Pons (tissue), 1 donor: ENCODE measurements at places on chromosomes 7 and 10.

DNA sequence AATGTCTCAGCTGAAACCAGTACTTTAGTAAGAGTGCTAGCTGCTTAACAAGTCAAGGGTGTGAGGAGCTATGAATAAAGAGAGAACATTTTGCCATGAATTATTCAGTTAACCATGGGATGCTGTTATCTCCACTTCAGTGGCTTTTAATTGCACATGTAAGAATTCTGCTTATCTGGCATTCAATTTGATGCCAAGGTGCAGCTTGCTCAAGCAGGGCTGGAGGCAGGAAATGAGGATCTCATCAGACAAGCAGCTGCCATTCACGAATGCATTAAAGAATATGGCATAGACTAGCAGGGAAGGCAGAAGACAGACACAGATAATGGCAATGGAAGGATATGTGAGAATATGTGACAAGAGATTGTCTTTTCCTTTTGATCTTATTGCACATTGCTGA lies 697.8 kb downstream of the NRG3 start:
- no peak for DNase-seq

DNA sequence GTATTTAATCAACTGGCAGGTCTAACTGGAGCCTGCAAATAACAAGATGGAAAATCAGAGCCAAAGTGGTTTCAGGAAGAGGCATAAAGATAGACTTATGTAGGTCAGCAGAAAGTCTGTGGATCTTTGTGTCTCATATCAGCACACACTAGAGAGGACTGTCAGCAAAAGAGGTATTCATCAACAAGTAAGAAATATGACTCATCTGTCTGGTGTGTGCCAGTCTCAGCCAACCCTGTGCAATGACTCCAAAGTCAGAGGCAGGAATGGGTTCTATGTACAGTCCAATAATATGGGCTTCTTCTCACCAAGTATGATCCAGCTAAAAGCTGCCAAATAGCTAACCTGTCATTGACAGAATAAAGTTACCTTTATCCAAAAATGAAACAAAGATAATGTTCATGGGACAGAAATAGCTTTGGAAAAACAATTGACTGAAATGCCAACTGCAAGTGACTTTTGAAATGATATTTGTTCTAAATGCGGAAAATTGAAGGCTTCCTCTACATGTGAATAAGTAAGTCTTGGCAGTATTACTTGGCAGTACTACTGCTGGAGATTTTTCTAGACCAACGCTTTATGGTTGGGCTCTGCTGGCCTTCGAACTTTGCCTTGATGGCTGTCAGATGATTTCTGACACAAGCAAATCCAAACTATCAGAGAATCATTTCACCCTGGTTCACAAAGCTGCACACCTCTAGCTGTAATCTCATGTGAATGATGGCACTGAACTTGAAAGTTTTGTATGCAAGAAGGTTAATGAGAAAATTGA lies 272.3 kb upstream of the SEMA3C start:
- no peak for DNase-seq

DNA sequence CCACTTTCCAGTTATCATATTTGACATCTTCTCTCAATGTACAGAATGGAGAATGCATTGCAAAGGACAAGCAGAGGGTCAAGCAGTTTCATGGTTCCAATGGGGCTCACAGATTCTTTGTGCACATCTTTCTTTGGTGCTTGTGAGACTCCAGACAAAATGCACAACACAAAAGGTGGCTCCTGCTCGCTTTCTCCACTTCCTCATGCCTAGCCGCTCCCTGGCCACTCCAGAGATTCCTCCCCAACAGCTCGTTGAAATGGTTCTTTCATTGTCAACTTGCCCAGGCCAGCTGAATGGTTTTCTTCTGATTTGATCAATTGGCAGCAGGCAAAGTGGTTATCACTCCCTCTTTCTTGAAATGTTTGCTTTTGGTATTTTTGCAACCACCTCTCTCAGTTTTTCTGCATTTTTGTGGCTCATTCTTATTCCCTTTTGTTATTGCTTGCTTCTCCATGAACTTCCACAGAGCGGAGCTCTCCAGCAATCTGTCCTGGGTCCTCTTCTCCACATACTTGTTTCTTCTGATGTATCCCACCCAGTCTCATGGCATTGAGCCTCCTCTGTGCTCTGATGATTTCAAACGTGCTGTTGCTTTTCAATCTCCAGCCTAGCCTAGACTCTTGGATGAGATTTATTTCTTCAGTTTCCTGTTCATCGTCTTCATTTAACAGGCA lies 507.8 kb upstream of the MKI67 start:
- no peak for DNase-seq

DNA sequence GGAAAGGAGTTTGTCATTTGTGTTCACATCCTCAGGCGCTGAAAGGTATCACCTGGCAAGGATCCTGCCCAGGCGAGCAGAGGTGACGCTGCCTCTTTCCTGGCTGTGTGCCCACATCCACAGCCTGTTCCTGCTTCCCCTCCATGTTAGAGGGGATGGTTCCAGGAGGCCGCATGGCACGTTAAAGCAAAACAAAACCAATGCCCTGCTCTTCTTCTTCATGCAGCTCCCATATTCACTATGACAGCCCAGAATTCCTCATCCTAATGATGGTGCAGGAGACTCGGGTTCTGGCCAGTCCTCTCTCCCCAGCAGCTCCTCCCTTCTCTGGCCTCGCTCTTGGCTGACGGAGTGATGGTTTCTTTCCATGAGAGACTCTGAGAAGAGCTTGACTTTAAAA lies 678.5 kb upstream of the ANKRD30A start:
- no peak for DNase-seq

DNA sequence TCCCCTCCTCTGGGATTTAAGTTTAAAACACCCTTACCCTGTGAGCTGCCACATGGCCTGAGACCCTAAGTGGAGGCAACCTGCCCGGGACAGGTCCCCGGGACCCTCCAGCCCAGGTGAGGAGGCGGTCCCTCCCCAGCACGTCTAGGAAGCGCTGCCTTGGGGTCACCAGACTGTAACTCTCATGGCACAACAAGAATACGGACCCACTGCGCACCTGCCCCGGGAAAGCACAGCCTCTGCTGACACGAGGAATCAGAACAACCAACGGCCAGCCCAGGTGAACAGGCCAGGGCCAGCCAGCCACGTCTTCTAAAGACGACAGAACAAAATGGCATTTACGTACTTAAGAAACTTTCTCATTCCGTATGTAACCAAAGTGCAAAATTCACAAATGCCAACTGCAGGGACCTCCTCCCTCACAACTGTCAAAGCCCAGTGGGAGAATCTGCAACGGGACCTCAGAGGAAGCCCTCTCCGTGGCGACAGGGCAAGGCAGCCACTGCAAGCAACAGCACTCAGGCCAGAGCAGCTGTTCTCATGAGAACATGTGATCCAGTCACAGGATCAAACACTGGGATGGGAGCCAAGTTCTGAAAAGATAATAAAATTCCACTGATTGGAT lies 208.4 kb downstream of the DIP2C start:
- DNase-seq, result peak; percentile 72

DNA sequence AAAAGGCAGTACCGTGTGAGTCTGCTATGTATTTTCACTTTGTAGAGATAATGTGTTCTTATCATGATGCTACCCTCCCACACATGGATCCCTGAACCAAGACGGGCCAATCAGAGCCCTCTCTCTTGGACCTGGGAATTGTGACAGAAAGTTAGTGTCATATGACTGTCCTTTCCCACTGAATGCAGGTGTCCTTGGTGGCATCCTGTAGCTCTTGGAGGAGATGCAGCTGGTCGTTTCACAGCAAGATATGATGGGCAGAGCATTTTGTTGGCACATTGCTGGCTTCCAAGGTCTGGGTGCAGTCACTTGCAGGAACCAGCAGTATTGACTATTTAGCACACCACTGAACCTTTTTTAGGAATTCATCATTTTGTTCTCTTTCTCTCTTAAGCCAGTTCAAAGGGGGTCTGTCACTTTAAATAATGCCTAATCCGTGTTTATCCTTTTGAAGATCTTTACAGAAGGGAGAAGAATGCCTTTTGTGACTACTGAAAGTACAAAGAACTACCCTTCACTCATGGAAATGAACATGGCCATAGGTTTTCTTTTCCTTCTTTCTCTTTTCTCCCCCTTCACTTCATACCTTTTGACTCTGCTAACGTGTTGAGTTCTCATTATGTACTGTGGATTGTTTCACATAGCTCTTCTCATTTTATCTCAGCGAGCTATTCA lies 125.1 kb downstream of the PLXDC2 start:
- no peak for DNase-seq

DNA sequence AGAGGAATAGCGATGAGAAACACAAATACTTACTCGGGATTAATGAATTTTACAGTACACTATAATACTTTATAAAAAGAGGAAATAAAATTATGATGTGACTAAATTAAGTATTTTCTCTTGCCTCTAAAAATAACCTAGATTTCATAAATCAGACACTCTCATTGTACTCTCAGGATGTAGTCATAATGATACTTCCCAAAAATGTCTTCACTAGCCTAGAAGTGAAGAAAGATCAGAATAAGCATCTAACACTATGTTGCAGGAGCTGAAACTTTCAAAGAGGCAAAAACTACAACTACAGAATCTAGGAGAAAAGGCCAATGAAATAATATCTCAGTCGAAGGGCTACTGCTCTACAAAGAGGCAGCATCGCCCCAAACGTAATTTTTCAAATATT lies 49.4 kb downstream of the DNAJC1 start:
- DNase-seq, result no peak

DNA sequence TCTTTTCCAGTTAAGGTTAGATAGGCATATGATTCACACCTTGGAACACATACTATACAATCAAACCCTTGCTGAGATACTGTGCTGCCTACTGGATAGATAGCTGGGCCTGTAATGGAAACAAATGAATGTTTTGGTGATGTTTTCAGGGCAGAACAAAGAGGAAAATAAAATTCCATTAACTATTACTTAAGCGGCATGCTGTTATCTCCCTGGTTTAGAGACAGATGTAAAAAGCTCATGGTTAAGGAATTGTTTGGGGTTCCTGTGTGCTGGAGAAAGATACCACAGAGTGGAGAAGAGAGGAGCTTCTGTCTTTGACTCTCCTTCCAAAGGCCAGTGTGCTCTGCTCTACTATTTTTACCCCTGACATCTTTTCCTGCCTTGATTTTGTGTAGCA lies 341.1 kb downstream of the PLXDC2 start:
- no peak for DNase-seq

- no peak for DNase-seq
These were observed 17.1 kb downstream of the ADCY1 start for GRCh38 chr7:45591101-45591906.

GRCh38 chr7:46212425-46213153 lies 291.5 kb upstream of the IGFBP3 start:
- no peak for DNase-seq

DNA sequence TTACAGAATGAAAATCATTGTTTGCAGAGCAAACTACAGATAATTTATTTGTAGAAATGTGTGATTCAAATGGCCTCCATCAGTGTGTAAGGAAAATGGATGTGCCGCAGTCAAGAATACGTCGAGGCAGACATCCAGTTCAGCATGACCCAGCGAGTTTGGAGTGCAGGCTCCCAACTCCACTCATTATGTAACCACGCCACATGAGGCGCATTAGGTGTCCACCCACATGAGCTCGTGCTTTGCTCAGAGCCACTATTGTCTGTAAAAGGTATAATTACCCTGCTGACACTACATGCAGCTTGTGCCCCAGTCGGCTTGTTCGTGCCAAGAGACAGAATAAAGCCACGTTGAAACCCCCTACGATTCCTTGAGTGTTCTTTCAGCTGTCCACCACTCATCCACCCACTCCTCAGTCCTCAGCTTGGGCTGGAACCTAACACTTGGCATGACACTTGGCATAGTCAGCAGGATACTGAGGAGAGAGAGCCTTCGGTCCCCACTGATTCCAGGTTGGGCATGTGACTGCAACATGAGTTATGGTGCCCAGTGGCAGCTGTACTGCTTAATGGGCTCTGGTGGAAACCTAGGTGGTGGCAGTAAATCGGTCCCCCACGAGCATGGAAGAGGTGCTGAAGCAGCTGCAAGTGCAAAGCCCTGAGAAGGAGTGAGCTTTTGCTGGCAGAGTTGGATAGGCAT lies 102.7 kb downstream of the BICC1 start:
- no peak for DNase-seq

DNA sequence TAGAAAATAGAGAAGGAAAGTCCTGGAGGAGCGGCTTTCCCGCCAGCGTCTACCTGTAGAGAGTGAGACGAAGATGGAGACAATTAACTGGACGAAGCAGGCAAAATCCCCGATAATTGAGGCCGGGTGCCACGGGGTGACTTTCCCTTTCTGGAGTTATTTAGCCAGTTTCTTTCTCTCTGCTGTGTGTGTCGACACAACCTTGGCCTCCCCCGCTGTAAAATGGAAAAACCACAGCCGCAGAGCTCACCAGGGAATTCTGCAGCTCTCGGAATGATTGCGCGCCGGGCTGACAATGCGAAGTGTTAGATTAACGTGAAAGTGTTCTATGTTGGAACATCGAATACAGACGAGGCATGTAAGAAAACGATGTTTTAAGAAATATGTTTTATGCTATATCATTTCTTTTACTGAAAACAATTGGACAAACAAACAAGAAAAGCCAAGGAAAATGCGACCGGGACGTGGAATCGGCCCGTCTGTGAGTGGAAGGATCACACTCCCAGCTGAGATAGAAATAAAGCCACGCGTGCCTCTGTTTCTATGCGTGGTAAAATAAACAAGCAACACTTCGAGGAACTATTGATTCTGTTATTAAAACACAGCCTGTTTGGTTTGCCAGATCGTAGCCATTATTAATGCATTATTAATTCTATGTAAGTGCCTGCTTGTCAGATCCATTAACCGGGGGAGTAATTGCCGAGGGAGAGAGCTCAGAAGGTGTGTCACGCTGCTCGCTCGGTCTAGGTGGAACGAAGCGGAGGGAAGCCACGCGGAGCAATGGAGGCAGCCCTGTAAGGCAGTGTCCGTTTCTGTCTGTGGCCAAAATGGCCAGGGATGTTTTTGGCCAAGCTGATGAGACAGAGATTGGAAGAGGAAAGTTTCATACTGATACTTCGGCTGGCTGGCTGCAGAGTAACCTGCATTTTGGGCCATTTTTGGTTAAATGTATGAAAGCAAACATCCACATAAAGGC lies 129.4 kb downstream of the DNAJB6 start:
- no peak for DNase-seq

- DNase-seq, result no peak
These were observed 28.8 kb upstream of the CUL1 start for GRCh38 chr7:148669927-148670326.

GRCh38 chr7:38068461-38068860 lies 109.6 kb upstream of the STARD3NL start:
- no peak for DNase-seq

GRCh38 chr7:80873140-80873539 lies 45.7 kb downstream of the SEMA3C start:
- no peak for DNase-seq
